Calu3 (cell line): ENCODE measurements at places on chromosomes 13 and 19.

GRCh38 chr19:16898361-16899015 lies 9.7 kb downstream of the F2RL3 start:
- no peak overlapping the region for H3K27ac ChIP-seq
- DNase-seq = no peak
- peaks cover 13% of the 10 kb centered on the region for H3K36me3 ChIP-seq
- H3K4me1 ChIP-seq = no peaks in the 10 kb centered on the region

- no peak overlapping the region for H3K4me3 ChIP-seq
- peaks cover 12% of the 10 kb centered on the region for H3K4me1 ChIP-seq
- H3K36me3 ChIP-seq = no peaks in the 10 kb centered on the region
- H3K27ac ChIP-seq = no peak overlapping the region
These were observed 7.6 kb downstream of the LYPD3 start for GRCh38 chr19:43457809-43458208.

DNA sequence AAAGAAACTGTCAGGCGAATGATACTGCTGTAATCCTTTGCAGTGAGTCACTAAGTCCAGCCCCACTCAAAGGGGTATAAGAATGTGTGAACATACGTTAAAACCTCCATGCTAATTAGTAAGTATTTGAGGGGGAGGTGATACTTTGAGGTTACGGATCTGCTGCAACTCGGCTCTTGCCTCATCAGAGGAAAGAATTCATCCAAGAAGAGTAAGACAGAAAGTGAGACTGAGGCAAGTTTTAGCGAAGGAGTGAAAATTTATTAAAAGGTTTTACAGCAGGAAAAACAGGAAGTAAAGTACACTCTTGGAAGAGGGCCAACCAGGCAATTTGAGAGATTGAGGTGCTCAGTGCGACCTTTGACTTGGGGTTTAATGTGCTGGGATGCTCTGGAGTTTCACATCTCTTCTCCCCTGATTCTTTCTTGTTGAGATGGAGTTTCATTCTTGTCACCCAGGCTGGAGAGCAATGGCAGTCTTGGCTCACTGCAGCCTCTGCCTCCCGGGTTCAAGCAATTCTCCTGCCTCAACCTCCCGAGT lies 9.8 kb downstream of the CLEC4M start:
- H3K36me3 ChIP-seq = no peaks in the 10 kb centered on the region
- peak overlapping the region; percentile 16 for H3K4me3 ChIP-seq
- H3K27me3 ChIP-seq = peaks cover 71% of the 10 kb centered on the region
- H3K27ac ChIP-seq = no peak overlapping the region
- no peak for DNase-seq

- no peaks in the 10 kb centered on the region for H3K4me1 ChIP-seq
- peaks cover 40% of the 10 kb centered on the region for H3K36me3 ChIP-seq
- no peak overlapping the region for H3K4me3 ChIP-seq
- no peak for DNase-seq
These were observed 11.6 kb downstream of the FUZ start for GRCh38 chr19:49801401-49801888.
